ENCODE measurements at places on chromosomes 12 and 14. TPM values are rescaled to one million over a fixed set of nuclear protein-coding genes. Genes with fewer than 3 reads are reported as not detected.

The SRGAP1 gene
- 20.7 TPM for total RNA-seq

The NEMF gene
- total RNA-seq = 54.8 TPM

The PLEKHH1 gene
- total RNA-seq = 156 TPM

The TAOK3 gene
- total RNA-seq = 39.0 TPM

The PRR4 gene
- 3.2 TPM for total RNA-seq

The MYO1A gene
- total RNA-seq = not detected

The GYS2 gene
- total RNA-seq = not detected

The DPPA3 gene
- not detected for total RNA-seq

The OR2AP1 gene
- not detected for total RNA-seq

The TSFM gene
- 80.2 TPM for total RNA-seq

The RAB15 gene
- total RNA-seq = 16.4 TPM

The KRT79 gene
- not detected for total RNA-seq

The TAS2R30 gene
- 0.75 TPM for total RNA-seq

The DGKA gene
- 5.7 TPM for total RNA-seq

The PPP1CC gene
- 197 TPM for total RNA-seq

The BICDL1 gene
- total RNA-seq = 7.7 TPM

The NTF3 gene
- 0.37 TPM for total RNA-seq

The CFAP73 gene
- total RNA-seq = not detected

The CISTR gene
- total RNA-seq = not detected

The PPP4R3A gene
- total RNA-seq = 45.2 TPM

The NOXRED1 gene
- total RNA-seq = 0.21 TPM

The B4GALNT1 gene
- total RNA-seq = 11.2 TPM

The GALNT16 gene
- 0.16 TPM for total RNA-seq

The SERPINA3 gene
- 196 TPM for total RNA-seq

The MSI1 gene
- 0.85 TPM for total RNA-seq

The ADSS1 gene
- total RNA-seq = 8.9 TPM

The GALC gene
- total RNA-seq = 20.4 TPM
